Jurkat, Clone E6-1 (cell line): ENCODE measurements at places on chromosomes 16 and 17.

DNA sequence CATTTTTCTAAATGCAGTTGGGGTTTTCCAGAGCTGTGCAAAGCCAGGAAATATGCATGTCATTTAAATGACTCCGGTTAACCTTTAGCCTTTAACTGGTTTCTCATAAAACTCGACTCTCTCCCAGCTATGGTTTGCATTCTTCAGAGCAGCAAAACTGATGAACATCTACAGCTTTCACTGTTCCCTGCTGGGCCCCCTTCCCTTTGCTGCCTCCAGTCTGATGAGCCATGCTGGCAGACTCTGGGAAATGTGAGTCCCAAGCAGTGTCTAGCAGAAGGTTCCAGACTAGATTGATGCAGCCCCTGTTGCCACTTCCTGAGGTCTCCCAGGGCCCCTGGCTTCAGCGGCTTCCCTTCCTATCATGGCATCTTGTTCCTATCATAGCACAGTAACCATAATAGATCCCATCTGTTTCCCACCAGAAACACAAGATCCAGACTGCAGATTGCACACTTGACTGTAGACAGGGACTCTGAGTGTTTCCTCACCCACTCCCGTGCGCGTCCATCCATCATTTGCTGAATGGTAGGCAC is 135.4 kb downstream of the CLEC16A start:
- DNase-seq = no peak

- no peak for DNase-seq
Measured at GRCh38 chr17:48148029-48148770, 40.6 kb downstream of the SNX11 start.

GRCh38 chr17:17575360-17576251 is 15.9 kb downstream of the PEMT start:
- no peak for DNase-seq

GRCh38 chr16:85768199-85768598 is 17.3 kb upstream of the C16orf74 start:
- no peak for DNase-seq

DNA sequence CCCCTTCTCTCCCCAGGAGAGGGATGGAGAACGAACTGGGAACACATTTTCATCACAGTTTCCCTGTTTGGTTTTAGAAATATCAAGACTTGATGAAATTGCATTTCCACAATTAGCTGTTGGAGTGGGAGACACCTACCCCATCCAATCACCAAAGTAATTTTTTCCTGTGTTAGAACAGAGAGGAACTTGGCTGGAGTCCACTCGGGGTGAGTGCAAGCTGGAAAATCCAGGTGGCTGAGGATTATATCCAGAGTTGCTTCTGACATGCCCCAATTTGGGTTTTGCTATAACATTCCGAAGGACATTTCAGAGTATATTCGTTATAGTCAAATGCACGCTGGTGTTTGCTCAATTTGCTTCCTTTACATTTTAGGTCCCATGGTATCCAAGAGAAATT is 231.8 kb downstream of the C16orf95 start:
- DNase-seq = no peak

GRCh38 chr16:8194794-8195193 is 395.5 kb downstream of the TMEM114 start:
- no peak for DNase-seq

DNA sequence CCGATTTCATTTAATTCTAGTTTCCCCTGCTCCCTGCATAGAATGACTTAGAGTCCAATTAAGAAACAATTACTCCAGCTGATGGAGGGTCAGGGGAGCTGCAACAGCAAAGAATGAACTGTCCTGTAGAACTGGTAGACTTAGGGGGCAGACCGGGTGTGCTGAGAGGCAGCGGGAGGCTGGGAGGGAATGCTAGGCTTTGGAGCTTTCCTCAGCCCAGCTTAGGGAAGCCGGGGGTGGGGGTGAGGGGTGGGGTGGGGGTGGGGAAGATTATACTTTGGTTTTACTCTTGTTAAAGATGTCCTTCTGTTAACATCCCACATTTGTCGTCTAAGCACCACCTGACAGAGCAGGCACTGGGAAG is 458.6 kb upstream of the ASIC2 start:
- no peak for DNase-seq

- DNase-seq = no peak
Measured at GRCh38 chr16:80968386-80969113, 38.1 kb downstream of the CMC2 start.

DNA sequence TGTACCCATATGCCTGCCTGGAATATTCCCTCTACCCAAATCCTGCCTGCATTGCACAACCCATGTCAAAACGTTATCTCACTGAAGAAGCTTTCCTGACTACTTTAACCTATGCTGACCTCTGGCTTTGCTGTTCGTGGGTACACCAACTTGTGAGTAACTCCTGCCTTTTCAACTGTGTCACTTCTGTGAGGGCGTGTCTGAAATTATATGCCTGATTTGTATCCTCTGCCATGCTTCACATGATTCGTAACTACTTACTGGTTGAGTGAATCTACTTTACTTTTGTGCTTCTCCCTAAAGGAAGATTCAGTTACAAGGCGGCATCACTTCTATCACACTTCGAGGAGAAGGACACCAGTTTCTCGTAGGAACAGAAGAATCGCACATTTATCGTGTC is 33.3 kb upstream of the USP43 start:
- no peak for DNase-seq
